ENCODE measurements at places on chromosomes 2 and 18. TPM values are rescaled to one million over a fixed set of nuclear protein-coding genes. Genes with fewer than 3 reads are reported as not detected.

Gene ZNF804A
- total RNA-seq = not detected

Gene KCNJ13
- total RNA-seq = not detected

Gene ACTG2
- not detected for total RNA-seq

Gene SOCS6
- 33.8 TPM for total RNA-seq

Gene FLACC1
- not detected for total RNA-seq

Gene EGR4
- total RNA-seq = 0.43 TPM

Gene TRABD2A
- 12.9 TPM for total RNA-seq

Gene KIAA1328
- 1.8 TPM for total RNA-seq

Gene PID1
- 3.6 TPM for total RNA-seq

Gene ASB18
- total RNA-seq = not detected

Gene CAVIN2
- 38.8 TPM for total RNA-seq

Gene CSRNP3
- not detected for total RNA-seq

Gene ABI2
- 71.5 TPM for total RNA-seq

Gene FAM228A
- total RNA-seq = not detected

All from A549 treated with ZK216348 at 1 μM for 4 hours (cell line).